Endothelial cell (in vitro differentiated cells): ENCODE measurements at places on chromosomes 5 and 9.

DNA sequence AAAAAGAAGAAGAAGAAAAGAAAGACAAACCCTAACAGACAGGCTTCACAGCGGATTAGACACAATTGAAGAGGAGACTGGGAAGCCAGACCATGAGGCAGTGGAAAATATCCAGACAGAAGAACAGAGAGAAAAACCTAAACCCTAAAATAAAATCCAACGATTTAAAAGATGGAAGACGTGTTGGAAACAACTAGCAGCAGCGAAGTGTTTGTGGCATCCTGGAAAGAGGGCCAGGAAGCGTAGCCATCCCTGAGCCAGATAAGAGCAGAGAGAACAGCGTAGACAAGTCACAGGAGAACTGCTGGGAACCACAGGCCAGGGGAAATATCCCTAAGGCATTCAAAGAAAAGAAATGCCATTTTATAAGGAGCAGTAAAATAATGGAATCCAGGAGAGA is 39.7 kb upstream of the NKD2 start:
- DNase-seq, result no peak

- no peak for DNase-seq
Measured at GRCh38 chr5:149387982-149388381, 8.9 kb upstream of the IL17B start.

DNA sequence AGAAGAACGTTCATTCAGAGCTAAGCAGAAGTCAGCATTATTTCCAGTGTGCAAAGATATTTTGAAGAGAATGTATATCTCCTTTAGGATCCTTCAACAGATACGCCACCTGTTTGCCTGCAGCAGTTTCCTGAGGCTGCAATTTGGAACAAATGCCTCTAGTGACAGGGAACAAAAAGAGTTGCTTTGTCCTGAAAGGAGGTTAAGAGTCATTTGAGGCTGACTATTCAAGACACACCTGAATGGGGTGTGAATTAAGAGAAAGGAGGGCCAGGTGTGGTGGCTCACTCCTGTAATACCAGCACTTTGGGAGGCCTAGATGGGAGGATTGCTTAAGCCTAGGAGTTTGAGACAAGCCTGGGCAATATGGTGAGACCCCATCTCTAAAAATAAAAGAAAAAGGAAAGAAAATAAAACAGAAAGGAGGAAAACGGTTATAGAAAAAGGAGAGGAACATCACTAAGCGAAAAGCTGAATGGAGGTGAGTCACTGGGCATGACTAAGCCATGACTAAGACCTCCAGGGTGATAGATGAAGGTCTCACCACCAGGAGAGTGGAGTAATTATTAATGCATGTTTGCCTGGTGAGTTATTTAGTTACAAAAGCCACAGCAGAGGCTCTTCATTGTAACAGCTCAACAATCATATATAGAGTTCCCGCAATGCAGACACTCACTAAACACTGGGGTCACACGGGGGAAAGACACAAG is 255.2 kb upstream of the TNC start:
- no peak for DNase-seq

- no peak for DNase-seq
Measured at GRCh38 chr5:149279661-149280060, 8.0 kb downstream of the AFAP1L1 start.

GRCh38 chr5:79416499-79416898 is 97.4 kb downstream of the HOMER1 start:
- DNase-seq, result no peak

GRCh38 chr5:150270541-150271295 is 18.9 kb downstream of the CAMK2A start:
- DNase-seq, result no peak

DNA sequence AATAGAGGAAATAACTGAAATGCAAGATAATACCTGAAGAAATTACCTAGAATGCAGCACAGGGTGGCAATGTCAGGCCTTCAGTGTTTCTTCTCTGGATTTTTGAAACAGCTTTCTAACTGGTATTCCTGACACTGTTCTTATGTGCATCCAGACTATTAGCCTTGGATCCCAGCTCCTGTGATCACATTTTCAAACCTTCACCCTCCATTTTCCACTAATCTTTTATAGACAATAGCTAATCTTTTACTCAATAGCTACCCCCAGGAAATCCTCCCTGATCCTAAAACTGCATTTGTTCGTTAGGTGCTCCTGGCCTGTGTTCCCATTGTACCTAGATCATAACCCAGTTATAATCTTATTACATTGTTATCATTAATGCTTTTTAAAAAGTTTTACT is 101.5 kb upstream of the DHFR start:
- no peak for DNase-seq

- peak; percentile 35 for DNase-seq
Measured at GRCh38 chr5:119269061-119269944, 86.5 kb upstream of the TNFAIP8 start.

DNA sequence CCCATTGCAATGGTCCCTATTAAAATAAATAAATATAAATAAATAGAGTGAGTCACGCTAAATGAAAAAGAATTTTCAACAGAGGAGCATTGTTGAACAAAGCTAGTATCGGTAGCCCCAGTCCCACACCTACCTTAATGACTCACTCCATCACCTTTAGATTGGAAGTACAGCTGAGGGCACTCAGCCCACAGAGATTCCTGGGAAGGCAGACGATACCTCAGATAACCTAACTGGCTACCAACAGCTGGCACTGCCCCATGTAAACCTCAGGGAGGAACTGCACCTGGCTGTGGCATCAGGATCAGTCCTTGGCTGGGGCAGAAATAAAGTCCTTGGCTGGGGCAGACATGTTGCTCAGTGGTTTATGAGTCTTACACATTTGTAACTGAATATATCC is 49.3 kb downstream of the SPRY4 start:
- no peak for DNase-seq

- DNase-seq, result no peak
Measured at GRCh38 chr9:124190761-124191160, 67.0 kb upstream of the NEK6 start.

DNA sequence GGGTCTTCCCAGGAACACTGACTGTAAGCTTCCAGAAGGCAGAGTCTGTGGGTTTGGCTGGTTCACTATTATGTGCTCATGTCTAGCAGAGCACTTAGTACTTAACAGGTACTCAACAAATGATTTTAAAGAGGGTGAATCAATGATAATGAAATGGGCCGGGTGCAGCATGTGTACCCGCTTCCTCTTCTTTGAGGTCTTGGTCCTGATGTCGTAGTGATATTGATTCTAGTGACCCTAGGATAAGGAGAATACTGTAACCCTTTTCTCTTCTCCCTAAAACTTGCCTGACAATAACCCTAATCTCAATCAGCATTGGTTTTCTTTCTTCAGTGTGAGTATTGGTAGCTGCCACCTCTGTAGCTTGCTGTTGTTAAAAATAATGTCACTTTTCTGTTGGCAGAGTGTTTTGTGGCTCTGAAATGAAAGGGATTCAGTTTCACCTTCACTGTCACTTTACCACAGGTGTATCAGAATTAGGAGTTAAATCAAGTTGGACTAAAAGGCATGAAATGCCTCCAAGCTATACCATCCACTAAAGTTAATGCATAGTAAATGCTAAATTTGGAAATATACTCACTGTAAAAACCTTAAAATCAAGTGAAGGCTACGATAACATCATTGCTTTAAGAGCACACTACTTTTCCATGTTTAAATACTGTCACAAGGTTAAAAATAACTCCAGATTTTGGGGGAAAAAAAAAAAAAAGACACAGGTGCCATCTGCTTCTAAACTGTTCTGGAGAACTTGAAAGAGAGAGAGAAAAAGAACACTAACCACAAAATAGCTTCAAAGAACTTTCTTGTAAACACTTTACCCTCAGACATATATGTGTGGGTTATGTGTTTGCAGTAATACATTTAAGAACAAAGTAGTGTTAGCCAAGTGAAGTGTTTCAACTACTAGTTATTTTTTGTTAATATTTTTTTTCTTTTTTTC is 6.0 kb downstream of the CAMK4 start:
- DNase-seq, result no peak

DNA sequence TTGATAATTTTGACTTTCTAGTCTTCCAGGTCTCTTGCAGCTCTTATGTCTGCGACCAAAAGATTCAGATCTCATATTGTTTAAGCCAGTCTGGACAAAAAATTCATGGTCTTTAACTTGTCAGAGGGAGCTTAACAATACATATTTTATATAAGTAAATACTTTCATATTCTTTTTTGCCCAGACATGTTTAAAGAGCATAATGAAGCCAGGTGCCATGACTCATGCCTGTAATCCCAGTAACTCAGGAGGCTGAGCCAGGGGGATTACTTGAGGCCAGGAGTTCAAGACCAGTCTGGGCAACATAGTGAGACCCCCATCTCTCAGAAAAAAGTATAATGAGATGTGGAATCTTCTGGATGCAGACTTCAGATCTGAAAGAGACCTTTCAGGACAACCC is 69.8 kb downstream of the JMY start:
- DNase-seq, result no peak

DNA sequence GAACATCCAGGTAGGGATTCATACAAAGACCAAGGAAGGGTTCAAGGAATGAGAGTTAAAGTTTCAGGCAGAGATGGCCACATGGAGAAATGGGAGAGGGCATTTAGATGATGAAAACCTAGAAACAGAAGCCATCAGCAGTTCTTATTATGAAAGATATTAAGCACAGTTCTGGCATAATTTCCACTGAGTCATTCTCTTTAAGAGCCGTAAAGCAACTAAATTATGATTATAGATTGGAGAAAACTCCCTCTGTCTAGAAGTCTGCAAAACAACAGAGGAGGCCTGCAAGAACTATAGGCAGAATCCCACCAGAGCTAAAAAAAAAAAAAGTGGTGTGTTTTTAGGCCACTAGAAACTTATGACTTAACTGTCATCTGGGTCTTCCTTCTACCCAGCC is 157.1 kb upstream of the MPDZ start:
- DNase-seq, result no peak

DNA sequence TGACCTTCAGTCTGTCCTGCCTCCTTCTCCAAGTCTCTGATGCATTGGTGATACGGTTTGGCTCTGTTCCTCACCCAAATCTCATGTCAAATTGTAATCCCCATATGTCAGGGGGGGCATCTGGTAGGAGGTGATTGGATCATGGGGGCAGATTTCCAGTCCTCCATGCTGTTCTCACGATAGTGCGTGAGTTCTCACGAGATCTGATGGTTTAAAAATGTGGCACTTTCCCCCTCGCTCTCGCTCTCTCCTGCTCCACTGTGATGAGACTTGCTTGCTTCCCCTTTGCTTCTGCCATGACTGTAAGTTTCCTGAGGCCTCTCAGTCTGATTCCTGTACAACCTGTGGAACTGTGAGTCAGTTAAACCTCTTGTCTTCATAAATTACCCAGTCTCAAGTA is 14.7 kb upstream of the ANKRD34B start:
- DNase-seq, result no peak

DNA sequence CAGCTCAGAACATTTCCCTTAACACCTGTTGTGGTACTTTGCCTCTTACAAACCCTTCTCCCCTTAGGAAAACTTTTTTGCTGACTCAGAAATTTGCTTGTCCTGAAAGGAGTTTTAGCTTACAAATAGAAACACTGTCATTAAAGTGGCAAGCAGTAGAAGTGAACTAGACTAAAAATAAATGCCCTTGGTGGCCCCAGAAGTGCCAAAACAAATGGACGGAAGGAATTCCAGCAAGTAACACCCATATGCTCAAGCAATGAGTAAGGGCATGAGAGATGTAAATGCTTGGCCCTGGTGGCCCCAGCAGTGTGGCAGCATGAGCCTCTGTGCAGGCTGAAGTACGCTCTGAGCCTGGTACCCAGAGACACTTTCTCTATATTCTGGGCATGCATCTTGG is 8.6 kb downstream of the VLDLR start:
- DNase-seq, result no peak

DNA sequence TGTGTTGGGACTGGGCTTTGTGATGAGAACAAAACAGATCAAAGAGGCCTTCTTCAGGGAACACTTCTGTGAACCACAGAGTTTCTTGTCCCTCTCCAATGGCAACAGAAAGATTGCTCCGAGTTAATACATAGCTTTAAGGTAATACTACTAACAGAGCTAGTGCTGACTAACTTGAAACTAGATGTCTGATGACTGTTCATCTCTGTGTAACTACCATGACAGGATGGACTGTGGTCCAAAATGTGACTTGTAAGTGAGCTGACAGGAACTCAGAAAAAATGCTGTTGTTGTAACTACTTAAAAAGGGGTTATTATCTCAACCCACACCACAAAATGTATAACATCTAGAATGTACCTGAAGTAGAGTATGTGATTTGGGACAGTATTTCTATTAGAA is 630.2 kb upstream of the DMAC1 start:
- DNase-seq, result no peak

DNA sequence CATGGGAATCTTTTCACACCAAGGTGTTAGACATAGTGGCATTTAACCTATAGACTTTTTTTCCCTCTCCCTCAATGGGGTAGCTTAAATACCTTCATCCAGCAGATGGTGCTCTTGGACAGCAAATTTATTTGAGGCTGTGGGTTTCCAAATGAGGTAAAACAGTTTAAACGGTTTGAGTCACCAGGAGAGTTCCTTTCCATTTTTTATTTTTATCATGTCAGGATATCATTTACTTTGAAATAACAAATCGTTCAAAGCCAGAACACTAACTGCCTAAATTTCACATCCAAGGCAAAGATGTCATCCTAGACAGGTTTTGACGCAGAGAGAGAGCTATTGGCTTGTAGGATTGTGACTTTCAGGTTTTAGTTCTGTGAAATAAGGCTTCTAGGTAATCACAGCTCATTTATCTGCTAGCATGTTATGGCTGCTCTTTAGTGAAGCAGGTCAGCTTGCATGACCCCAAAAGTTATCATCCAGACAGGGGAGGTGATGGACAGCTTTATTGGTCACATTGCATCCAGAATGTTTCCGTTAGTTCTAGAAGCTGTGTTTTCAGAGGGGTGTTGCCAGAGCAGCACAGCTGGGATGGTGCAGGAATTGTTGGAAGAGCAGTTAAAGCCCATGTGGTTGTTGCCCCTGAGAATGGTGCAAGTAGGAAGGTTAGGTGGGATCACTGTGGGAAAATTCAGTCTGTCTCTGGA is 69.8 kb downstream of the KDM4C start:
- peak; percentile 61 for DNase-seq

DNA sequence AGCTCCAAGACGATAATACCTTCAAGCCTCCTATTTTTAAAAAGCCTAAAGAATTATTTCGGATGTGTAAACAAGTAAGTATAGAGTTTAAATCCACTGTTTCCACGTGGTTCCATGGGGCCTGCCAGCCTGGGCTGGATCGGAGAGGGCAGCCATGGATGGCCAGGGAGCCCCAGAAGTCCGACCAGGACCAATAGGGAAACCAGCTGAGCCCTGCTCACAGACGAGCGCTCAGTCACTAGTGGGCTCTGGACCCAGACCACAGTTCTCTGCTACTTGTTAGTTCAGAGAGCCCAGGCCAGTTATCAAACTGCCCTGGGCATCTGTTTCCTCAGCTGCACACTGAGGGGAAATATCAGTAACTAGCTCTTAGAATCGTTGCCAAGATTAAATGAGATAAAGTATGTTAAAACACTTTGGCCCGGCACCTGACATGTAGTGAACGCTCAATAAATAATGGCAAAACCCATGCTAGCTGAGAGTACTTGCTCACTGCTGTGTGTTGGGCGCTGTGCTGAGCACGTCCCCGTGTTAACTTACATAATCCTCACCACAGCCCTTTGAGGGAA is 124.8 kb downstream of the RGS3 start:
- no peak for DNase-seq

DNA sequence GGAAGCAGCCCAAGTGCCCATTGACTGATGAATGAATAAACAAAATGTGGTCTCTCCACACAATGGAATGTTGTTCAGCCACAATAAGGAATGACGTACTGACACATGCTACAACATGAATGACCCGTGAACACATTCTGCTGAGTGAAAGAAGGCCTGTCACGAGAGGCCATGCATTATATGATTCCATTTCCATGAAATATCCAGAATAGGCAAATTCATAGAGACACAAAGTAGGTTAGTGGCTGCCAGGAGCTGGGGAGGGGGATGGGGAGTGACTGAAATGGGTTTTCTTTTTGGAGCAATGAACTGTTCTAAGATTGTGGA is 41.4 kb downstream of the BICD2 start:
- DNase-seq, result no peak
